ENCODE measurements at places on chromosomes 16 and 17.

GRCh38 chr16:65541646-65542045, 419.8 kb upstream of the CDH11 start:
- DNase-seq = no peak

- DNase-seq = no peak
These were observed 246.5 kb downstream of the GSG1L start for GRCh38 chr16:27817038-27817437.

GRCh38 chr17:76553178-76553908, 13.5 kb downstream of the PRCD start:
- no peak for DNase-seq

- no peak for DNase-seq
These were observed at the start of gene CRHR1 for GRCh38 chr17:45784293-45784740. Gene CRHR1, plus strand, starts transcription at chr17:45784320. Its CDS starts 225 bp downstream, at chr17:45784545.

GRCh38 chr17:1181753-1182137, 2.0 kb upstream of the ABR start:
- no peak for DNase-seq

DNA sequence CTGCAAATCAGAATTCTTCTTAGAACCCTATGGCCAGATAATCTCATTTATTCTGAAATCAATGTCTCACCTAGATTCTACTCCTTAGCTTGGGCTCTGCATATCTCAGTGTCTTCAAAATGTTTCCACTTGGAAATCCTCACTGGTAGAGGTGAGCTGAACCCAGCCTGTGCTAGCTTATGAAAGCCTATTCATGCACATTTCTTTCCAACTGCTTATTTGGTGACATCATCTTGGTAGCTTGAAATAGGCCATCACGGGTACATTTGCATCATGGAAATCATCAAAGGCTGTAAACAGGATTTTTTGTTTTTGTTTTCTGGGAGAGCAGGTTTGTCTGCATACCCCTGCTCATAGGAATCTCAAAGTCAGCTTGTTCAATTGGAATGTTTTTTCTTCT, 130.8 kb downstream of the KCNJ18 start:
- no peak for DNase-seq

DNA sequence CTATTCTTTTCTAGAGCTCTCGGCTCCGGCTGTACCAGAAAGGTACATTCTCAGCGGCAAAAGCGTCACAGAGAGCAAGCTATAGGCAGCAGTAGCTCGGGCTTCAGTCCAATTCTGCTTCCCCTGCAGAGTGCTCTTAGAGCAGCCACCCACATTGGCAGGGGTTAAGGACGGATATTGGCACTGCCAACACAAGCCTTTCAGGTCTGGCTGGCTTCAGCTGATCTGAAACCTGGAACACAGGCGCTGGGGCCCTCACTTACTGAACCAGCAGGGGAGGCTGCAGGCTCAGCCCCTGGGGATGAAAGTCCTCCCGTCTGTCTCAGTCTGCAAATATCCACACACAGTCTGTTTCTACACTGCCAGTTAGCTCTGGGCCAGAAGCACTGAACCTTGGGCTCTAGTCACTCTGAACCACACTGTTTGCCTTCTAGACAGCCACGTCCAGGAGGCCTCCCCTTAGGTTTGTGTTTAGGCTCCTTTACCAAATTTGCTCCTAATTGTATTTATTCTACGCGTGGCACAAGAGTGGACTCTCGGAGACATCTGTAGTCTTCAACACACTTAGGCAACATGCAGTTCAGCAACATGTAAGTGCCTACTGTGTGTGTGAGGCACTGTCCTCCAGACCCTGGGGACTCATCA, 40.1 kb downstream of the HIC1 start:
- DNase-seq = no peak

DNA sequence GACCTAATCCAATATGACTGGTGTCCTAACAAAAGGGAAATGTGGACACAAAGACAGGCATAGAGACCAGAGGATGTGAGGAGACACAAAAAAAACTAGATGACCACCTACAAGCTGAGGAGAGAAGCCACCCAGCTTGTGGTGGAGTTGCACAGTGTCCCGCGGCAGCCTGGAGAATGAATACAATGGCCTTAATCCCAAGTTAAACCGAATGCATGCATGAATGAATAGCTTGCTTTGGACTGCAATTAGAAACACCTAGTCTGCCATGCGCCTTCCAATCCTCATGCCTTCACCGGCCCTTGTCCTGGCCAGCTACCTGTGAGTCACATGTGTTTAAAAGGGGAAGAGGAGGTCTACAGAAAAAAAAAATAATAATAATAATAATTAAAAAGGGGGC, 72.0 kb downstream of the CNGB1 start:
- no peak for DNase-seq

- DNase-seq = no peak
These were observed 16.3 kb downstream of the SNX11 start for GRCh38 chr17:48123776-48124388.

- no peak for DNase-seq
These were observed 73.8 kb upstream of the IRX5 start for GRCh38 chr16:54856871-54857270.

- no peak for DNase-seq
These were observed 50.5 kb upstream of the ZNF750 start for GRCh38 chr17:82890339-82890730.

- DNase-seq = no peak
These were observed 12.4 kb upstream of the SLC25A19 start for GRCh38 chr17:75301502-75302206.

- no peak for DNase-seq
These were observed 17.1 kb downstream of the JUP start for GRCh38 chr17:41769346-41769862.

DNA sequence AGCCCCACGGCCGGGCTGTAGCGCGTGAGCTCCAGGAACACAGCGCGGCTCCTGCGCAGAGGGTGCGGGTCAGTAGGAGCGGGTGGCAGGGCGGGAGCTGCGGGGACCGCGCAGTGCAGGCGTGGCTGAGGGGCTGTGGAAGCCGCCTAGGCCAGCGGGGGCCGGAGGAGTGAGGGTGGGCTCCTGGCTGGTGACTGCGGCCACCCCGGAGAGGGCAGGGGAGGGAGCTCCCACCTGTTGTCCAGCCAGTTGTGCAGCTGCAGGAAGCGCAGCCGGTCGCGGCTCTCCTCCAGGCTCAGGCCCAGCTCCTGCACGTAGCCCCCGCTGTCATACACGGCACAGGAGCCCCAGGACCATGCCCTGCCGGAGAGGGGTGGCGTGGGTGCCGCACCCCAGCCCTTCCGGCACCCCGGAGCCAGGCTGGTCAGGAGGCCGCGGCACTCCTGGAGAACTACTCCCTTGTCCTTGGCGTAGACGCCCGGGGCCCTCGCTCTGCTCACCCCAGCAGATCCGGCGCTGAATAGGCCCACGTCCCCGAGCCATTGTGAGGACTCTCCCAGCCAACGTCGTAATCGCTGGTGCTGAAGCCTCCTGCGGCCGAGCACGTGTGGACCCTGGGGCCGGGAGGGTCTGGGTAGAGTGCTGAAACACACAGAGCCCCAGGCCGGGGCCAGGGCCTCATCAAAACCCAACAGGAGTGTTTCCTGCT, 43.9 kb downstream of the TSC2 start:
- DNase-seq = no peak

- no peak for DNase-seq
These were observed 993 bp downstream of the ERN1 start for GRCh38 chr17:64128787-64129514.

GRCh38 chr16:58292886-58293285, 1.9 kb downstream of the PRSS54 start:
- no peak for DNase-seq

- peak; percentile 38 for DNase-seq
These were observed 765 bp downstream of the COL1A1 start for GRCh38 chr17:50200457-50201275.

DNA sequence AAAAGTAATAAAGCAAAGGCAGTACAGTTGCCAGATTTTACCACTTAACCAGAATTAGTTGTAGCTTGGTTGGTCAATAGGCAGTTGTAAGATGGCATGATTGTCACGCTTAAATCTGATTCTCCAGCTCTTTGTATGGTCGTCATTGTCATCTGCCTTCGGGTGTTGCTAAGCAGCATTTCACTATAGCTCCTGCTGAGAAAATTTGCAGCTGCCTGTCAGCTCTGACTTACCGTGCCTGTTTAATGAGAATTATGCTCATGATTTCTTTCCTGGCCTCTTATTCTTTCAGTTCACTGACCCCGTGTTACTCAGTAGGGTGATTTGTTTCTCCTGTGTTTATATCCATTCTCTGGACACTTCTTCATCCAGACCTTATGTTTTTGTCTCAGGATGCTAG, 66.7 kb downstream of the TANGO6 start:
- DNase-seq = no peak

GRCh38 chr16:72042157-72042660, 12.1 kb upstream of the HP start:
- no peak for DNase-seq

DNA sequence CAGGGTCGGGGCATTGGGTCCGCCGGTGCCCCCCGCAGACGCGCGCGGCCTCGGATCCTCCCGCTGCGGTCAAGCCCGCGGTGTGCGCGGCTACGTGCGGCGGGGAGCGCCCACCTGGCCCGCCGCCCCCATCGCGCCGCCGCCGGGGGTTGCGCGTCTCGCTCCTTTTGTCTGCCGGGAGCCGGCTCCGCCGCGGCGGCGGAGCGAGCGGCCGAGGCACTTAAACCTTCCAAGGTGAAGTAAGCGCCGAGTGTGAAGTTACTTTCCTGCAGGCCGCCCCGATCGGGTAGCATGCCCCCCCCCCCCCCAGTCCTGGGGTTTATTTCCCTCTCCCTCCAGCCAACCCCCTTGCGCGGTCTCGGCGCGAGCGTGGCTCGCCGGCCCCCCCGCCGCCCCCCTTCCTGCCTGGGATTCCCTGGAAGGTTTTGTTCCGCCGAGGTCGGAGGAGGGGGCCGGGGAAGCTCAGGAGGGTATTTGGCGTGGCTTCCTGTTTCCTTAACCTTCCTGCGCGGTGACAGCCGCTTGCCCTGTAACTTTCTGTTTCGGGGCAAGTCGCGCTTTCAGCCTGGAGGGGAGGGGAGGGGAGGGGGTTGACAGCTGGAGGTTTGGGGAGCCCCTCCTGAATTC, 56.6 kb upstream of the GSE1 start:
- no peak for DNase-seq

DNA sequence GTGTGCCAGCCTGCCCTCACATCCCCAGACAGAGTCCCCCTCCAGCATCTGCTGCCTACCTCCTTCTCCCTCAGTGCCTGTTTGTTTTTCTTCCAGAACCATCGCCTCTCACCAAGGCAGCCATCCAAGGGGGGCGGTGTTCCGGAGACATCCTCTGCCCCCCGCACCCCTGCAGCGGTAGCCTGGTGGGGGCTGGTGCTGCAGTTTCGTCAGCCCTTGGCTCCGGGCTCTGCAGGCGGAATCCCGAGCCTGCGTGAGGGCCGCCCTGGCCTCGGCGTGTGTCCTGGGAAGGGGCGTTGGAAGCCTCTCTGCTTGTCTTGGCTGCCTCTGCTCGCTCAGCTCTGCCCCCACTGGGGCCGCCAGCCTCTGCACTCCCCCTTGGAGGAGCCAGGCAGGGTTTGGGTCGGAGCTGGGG, 126.0 kb upstream of the CIBAR2 start:
- no peak for DNase-seq

GRCh38 chr16:47732523-47733111, 271.5 kb downstream of the PHKB start:
- no peak for DNase-seq

DNA sequence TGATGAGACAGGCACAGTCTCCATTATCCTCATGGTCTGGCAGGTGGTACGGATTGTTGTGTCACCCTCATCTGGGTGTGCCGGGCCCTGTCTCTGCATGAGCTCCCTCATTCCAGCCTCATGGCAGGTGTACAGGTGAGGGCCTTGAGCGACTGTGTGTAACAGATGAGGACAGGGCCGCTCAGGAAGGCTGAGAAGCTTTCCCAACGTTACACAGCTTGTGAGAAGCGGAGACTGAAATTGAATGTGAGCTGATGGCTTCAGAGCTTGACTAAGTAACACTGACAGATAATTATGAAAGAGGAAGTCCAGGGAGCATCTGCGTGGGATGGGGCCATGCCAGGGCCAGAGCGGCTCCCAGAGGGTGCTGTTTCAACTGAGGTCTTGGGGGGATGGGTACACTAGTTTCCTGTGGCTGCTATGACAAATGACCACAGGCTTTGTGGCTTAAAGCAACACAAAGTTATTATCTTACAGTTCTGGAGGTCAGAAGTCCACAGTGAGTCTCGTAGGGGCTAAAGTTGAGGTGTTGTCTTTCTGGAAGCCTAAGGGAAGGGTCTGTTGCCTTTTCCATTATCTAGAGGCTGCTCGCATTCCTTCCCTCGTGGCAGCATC, 36.7 kb downstream of the CMIP start:
- no peak for DNase-seq

GRCh38 chr16:29148131-29148691, 163.4 kb downstream of the LAT start:
- no peak for DNase-seq

DNA sequence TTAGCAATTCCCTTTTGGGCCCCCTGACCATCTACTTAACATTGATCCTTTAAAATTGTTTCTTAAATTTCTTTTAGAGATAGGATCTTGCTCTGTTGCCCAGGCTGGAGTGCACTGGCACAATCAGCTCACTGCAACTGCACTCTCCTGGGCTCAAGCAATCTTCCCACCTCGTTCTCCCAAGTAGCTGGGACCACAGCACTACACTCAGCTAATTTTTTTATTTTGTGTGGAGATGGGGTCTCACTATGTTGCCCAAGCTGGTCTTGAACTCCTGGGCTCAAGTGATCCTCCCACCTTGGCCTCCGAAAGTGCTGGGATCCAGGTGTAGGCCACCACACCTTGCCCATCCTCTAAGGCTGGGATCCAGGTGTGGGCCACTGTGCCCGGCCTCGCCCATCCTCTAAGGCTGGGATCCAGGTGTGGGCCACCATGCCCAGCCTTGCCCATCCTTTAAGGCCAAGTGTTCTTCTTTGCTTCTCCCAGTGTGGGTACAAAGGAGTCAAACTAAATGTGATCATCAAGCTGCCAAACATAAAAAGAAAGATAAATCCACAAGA, 13.2 kb downstream of the C16orf95 start:
- DNase-seq = no peak

DNA sequence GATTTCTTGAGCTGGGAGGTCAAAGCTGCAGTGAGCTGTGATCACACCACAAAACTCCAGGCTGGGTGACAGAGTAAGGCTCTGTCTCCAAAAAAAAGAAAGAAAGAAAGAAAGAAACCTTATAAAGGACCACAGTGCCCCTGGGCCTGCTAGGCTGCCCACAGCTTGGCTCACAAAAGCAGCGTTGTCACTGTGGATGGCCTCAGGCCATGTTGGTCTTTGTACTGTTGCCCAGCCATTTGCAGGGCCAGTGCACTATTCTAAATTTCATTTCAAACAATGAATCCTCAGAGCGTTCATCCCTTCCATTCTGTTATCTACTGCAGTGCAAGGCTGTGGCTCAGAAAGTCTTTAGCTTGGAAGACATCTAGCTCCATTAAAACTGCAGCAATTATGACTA, 208.4 kb downstream of the SLC39A11 start:
- no peak for DNase-seq

All from NCI-H187 (cell line).